ENCODE measurements at places on chromosomes 6 and 20.

- DNase-seq: no peak
Measured at GRCh38 chr6:7390226-7390878, 744 bp downstream of the RIOK1 start.

- DNase-seq: no peak
Measured at GRCh38 chr6:52532457-52532856, 44.4 kb downstream of the TRAM2 start.

- DNase-seq: no peak
Measured at GRCh38 chr6:154122195-154122925, 83.3 kb downstream of the OPRM1 start.

GRCh38 chr20:62120990-62121775 is 1.1 kb upstream of the LSM14B start:
- no peak for DNase-seq

DNA sequence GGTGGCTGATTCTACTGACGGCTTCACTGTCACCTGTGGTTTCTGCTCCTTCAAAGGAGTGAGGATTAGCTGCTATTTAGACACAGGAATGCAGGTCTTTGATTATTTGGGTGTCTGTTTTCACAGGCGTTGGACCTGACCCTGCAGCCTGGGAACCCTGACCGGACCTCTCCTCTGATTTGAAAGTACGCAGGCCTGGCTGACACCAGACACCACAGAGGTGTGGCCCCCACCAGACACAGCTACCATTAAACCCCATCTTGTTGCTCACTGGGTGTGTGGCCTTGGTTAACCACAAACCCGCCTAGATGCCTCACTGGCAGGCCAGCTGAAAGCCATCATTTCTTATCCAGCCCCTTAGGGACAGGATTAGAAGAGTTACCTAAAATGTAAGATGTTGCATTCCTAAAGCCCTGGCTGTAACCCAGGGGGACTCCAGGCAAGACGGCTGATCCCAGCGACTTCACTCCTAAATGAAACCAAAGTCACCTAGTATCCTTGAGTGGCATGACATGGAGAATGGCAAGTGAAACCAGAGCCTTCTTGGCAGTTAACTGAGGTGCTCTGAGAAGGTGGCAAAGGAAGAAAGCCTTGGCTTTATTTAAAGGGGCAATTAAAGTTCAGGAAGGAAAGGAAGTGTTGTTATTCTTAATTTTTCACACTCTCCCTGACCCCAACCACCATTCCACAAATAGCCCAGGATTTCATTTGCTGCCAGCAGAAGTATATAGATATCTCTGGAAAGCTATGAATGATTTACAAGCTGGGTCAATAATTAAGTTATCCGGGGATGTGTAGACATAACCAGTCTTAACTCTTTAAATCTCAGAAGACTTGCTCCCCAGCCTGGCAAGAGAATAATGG is 169.9 kb downstream of the QRSL1 start:
- no peak for DNase-seq

- no peak for DNase-seq
Measured at GRCh38 chr6:105753207-105753606, 332.9 kb upstream of the PRDM1 start.

DNA sequence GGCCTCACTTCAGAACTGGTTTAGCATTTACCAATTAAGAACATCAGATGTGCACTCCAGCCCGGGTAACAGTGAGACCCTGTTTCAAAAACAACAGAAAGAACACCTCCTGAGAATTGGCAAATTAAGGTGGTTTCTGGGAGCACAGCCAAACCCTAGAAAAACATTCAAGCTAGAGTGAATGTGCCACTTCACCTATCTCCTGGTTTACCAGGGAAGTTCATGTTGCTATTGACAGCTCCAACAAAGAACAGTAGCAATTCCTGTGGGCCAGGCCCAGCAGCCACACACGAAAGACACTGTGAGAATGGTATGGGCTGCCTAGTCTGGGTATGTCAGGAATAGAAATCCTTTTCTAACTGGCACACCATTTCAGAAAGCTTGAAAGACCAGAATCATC is 4.9 kb downstream of the POLR1C start:
- DNase-seq: no peak

DNA sequence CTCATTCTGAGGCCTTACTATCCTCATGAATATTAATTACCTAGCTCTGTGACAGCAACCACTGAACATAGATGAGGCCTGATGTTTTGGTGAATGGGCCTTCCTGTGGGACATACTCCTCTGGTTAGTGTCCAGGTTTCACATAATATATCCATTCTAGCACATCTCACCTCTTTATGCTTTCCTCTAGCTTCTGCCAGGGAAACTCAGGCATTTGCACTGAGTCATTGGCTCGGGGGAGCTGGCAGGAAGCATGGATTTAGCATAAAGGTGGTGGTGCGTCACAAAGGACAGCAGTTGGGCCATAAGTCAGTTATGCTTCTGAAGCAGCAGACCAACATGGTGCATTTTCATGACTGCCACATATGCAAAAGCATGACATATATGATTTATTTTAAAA is 37.5 kb upstream of the TMEM170B start:
- DNase-seq: no peak

DNA sequence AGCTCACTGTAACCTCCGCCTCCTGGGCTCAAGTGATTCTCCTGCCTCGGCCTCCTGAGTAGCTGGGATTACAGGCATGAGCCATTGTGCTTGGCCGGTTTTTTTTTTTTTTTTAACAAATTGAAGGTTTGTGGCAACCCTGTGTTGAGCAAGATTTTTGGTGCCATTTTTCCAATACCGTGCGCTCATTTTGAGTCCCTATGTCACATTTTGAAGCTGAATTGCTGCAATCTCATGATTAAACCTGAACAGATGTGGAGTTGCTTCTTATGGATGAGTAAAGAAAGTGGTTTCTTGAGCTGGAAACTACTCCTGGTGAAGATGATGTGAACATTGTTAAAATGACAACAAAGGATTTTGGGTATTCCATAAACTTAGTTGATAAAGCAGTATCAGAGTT is 16.6 kb downstream of the SASH1 start:
- no peak for DNase-seq

GRCh38 chr6:159100395-159101182 is 55.8 kb upstream of the TAGAP start:
- no peak for DNase-seq

GRCh38 chr6:79010422-79010821 is 67.6 kb downstream of the PHIP start:
- DNase-seq: no peak

DNA sequence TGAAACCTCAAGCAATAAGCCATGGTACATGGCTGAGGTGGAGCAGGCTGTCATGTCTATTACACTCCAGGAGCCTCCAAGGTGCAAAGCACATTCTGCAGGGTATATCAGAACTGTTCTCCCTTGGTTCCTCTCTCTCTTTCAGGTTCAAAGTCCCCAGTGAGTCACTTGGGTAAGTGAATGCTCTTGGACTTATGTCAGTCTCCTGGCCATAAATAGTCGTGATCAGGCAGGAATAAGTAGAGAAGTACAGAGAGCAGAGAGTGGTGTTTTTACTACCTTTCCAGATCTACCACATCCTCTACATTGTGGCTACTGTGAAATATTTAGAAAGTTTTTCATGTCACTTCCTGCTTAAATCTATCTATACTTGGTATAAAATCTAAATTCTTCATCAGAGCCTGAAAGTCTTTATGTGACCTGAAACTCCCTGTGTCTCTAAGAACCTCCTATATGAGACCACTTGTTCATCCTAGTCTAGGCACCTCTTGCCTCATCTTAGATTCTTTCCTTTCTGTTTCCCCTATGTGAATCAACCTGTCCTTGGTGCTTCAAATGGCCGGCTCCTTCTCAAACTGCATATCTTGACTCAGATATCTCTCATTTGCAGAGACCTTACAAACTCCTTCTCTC is 1077.6 kb upstream of the MAP3K7 start:
- no peak for DNase-seq

DNA sequence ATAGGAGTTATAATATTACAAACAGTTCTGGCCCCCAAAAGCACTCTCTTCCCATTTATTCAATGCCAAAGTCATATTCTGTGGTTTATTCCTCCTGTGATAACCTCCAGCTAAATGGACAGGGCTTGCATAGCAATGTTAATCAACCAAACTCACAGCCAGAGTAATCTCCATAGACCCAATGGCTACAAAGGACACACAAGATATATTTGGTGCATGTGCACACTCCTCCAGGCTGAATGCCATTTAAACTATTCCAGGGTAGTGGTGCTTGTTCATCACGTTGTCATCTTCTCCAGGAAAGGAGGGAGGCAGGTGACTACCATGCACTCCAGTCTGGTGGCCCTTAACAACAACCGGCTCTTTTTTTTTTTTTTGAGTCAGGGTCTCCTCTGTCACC is 56.8 kb downstream of the B3GAT2 start:
- DNase-seq: no peak

DNA sequence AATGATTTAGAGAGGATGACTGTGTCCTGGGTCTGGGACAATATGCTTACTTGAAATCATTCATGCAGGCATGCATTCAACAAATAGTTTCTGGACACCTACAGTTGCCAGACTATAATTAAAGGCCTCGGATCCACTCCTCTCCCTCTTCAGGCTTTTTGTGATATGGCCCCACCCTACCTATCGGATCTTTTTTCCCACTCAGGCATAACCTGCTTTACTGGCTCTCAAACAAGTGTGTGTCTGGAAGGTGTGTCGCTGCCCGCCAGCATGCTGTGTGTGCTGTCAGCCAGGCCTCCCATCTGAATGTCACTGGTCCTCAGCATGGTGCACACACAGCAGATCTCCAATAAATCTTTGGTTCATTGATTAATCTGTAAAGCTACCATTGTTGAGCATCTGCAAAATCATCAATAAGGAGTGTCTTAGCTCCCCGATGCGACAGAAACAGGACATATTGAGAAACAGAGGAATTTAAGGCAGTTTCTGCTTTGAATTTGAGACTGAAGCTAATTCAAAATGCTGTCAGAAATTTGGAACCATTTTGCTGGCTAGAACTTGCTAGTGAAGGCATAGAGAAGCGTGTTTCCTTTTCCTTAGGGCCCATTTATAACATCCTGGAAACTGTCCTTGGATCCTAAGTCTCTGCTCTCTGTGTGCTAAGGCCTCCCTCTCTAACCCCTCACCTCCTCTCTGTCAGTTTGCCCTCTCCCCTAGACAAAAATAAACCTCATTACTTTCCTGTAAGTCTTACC is 23.5 kb upstream of the CCN6 start:
- no peak for DNase-seq

GRCh38 chr6:158939255-158940159 is 60.5 kb downstream of the RSPH3 start:
- DNase-seq: no peak

GRCh38 chr20:50017576-50018248 is 34.9 kb downstream of the SNAI1 start:
- DNase-seq: no peak

DNA sequence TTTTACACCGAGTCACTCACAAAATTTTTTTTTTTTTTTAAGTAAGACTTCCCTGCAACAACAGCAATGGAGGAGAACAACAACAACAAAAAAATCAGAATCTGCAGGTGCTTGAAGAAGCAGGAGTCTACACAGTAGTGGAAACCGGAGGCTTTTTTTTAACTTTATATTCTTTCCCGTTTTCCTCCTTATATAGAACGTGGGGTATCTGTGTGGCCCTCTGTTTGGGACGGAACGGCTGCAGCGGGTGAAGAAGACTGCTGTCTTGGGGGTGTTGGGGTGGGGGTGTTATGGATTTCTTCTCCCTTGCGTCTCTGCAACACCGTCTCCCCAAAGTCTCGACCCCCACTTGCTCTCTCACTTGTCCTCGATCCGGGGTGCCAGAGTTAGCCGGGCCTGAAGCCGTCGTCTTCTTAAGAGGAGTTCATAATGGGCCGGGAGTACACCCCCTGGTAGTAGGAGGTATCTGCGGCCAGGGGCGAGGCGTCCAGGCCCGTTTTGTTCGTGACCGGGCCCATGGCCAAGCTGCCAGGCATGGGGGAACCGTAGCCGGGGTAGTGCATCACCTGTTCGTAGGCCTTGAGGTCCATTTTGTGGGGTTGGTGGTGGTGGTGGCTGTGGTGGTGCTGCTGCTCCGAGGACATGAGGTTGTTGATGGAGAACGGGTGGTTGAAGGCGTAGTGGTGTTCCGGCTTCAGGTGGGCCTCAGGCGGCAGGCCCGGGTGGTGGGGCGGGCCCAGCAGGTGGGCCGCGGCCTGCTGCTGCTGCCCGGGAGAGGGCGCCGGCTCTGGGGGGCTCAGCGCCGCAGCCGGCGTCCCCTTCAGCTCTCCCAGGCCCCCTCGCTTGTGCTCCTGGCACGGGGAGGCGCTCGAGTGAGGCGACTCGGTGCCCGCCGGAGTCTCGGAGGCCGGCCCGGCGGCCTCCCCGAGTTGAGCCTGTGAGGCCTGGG is 2.7 kb downstream of the FOXA2 start:
- no peak for DNase-seq

DNA sequence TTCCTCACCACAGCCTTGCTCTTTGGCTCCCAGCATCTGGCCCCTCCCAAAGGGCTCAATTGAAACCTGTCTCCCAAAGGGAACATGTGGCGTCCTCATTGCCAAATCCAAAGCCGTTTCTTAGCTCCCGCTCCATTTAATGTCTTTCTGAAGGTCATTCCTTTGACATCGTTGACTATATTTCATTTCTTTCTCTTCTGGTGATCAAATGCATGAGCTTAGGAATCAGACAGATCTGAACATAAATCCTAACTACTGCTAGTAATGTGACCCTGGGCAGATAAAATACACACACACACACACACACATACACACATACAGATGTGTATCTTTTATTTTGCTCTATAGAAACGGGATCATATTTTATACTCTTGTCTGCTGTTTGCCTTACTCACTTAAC is 964.7 kb upstream of the FLRT3 start:
- DNase-seq: no peak

DNA sequence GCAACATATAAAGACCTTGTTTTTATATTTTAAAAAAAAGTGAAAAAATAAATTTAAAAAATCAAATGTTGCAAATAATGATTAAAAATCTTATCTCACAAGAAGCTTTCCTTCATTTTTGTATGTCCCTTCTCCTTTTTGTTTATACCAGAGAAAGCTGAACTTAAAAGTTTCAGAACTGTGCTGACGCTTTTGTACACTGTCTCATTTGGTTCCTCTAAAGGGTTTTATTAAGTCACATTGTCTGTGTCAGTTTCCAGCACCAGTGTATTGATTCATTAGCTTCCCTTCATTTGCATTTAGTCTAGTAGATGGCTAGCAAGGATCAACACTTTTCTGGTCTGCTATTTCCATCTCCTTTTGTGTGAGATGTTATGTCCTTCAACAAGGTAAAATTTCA is 6.7 kb downstream of the PCED1A start:
- DNase-seq: no peak

DNA sequence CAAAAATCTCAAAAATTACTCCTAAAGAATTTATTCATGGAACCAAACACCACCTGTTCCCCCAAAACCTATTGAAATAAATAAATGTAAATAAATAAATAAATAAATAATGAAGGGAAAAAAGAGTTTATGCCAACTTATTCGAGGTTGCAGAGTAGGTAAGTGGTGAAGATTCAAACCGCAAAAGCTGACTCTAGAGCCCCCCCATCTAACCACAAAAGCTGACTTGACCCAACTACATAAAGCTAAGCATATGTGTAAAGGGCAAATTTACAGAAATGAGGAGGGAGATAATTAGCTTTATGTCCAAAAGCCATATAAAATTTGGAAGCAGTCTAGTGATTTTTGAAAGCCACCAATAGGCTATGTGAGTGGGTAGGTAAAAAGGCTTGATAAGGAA is 486.9 kb downstream of the PKHD1 start:
- no peak for DNase-seq

GRCh38 chr6:13048113-13048512 is 280.2 kb downstream of the TBC1D7 start:
- no peak for DNase-seq

- no peak for DNase-seq
Measured at GRCh38 chr6:124463271-124463670, 499.0 kb upstream of the RNF217 start.

GRCh38 chr6:151060766-151061531 is 178.8 kb upstream of the AKAP12 start:
- no peak for DNase-seq

All from Kasumi-1 (cell line).